ENCODE measurements at places on chromosomes 1 and 21.
A peak's percentile ranks its signal among the peaks of the same experiment; 100 is the strongest.

DNA sequence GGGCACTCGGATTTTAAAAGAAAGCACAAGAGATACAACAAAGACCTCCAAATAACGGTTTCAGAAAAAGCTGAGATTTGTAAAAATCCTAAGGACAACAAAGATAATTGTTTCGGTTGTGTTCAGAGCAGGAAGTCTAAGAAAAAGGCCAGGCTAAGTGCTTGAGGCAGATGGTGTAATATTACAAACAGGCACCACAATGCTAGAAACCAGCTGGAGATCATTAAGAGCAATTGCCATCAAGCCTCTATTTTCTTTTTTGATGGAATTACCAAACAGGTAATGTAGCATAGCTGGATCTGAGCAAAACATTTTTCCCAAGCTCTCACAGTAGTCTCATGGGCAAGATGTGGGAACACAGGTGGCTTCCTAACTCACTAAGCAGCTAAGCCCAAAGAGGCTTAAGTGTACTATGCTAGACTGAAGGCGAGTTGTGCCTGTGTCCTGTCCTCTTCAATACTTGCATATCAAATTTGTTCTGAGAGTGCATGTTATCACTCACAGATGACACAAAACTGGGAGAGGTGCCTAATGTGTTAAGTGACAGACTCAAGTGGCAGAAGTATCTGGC is 161.6 kb downstream of the GLUL start:
- peak; percentile 28 for DNase-seq

GRCh38 chr1:116540088-116540487 is 30.7 kb downstream of the CD58 start:
- DNase-seq = no peak

DNA sequence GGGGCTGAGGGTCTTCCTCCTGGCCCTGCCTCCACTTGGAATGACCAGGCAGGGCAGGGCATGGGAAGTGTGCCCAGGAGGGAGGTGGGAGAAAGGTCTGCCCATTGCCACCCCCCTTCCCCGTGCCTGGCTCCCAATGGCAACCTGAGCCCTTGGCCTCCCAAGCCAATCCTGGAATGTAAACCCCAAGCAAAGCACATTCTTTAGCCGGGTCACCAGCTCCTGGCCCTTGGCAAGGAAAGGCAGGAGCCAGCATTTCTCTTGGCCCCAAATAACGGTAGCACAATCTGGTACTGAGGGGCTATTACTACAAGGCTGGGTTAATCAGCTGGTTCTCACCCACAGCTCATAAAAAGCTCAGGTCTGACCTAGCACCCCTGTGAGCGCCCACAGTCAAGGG is 6.9 kb upstream of the NUAK2 start:
- peak; percentile 54 for DNase-seq

DNA sequence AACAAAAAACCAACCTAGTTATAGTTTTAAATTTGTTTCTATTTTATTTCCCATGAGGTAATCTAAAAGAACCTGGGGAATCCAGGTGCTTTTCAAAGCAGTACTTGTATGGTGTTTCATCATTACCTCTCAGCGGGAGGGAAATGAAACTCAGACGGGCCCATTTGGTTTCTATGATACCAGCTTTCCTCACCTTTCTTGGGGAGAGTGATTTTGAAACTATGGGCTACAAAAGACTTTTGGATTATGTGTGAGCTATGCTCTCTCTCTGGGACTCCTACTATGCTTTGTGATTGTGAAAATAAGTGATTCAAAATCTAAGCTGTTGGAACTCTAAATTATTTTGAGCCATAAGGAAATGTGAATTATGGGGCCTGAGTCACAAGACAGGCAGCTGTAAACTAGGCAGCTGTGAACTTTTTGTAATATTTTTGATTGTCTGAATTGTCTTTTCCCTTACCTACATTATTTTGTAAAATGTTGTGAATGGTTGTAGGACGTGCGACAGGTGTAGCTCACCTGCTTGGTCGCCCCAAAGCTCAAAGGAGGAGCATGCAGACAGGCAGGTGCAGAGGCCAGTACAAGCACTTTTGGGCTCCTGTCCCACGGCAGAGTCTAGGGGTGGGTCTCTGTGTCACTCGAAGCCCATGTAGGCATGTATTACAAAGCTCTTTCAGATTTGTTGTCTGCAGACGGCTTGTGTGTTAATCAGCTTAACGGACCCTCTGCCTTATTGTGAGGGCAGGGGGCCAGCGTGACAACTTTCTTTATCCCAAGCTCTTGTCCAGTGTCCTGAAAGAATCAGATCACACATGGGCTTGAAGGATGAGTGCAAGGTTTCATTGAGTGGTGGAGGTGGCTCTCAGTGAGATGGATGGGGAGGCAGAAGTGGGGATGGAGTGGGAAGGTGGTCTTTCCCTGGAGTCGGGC is 64.8 kb upstream of the BACH1 start:
- no peak for DNase-seq

- no peak for DNase-seq
These were observed 119.1 kb upstream of the JUN start for GRCh38 chr1:58902830-58903513.

DNA sequence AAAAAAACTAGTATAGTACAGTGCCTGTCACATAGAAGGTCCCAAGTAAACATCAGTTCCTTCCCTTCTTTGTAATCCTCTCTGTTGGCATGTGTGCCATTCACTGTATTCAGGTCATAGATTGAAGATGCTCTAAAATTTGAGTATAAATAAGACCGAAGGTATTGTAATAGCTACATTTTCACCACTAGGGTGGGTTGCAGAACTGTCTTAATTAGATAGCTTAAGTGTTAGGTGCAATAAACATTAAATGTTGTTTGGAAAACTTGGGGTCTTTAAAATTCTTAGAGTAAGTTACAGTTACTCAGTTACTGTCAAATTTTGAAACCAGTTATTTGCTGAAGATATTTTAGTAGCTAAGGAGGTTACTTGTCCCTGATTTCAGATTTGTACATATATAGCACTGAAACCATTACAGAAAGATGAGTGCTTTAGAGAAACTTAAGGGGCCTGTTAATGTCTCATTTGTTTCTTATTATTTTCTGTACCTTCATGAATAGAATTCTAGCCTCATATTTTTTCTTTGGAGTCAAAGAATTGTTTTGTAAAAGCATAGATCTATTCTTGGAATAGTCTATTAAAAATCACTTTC is 24.3 kb downstream of the PER3 start:
- peak; percentile 37 for DNase-seq

DNA sequence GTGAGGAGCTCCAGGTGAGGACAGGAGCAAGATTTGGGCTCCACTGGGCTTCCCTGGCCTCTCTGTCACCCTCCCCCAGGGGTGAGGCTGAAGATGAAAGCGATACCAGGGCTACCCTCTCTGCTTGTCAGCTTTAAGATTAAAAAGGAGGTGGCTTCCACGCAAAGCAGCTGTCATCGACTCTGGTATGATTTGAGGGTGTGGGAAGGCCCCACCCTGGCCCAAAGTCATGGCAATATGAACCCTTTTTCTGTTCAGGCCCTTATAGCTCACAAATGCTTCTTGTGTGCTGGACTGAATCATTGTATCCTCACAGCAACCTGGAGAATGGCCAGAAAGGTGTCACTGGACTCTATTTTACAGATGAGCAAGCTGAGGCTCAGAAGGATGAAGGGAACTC is 41.6 kb downstream of the NUAK2 start:
- no peak for DNase-seq

DNA sequence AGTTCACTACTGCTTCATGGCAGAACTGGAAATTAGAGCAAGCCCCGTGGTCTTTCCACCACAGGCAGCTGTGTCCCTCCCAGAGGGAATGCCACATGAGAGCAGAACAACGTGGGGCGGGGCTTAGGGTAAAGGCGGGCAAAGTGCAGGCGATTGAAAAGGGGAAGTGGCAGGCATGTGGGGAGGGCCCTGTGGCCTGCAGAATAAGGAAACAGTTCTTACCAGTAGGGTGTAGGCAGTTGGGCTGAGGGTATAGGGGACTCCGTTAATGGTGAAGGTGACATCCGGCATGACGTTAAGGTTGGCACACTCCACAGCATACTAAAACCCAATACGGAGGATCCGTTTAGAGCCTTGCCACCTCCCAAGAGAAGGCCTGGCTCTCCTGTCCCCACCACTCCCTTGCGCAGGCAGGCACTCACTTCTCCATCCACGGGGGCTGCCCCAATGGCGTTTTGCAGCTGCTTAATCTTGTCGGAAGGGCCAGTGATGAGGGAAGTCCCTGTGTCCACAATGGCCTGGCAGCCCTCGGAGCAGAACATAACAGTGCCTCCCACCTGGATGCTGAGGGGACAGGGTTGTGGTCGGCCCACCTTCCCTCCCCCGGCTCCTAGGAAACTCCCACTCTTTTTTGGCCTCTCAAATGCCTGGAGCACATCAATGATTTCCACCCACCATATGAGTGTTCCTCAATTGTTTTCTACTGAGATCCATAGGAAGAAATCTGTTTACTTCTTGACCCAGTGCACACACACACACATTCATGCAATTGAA is 9.1 kb upstream of the RAB7B start:
- DNase-seq = no peak

GRCh38 chr1:29550119-29550841 is 314.0 kb downstream of the PTPRU start:
- DNase-seq = no peak

DNA sequence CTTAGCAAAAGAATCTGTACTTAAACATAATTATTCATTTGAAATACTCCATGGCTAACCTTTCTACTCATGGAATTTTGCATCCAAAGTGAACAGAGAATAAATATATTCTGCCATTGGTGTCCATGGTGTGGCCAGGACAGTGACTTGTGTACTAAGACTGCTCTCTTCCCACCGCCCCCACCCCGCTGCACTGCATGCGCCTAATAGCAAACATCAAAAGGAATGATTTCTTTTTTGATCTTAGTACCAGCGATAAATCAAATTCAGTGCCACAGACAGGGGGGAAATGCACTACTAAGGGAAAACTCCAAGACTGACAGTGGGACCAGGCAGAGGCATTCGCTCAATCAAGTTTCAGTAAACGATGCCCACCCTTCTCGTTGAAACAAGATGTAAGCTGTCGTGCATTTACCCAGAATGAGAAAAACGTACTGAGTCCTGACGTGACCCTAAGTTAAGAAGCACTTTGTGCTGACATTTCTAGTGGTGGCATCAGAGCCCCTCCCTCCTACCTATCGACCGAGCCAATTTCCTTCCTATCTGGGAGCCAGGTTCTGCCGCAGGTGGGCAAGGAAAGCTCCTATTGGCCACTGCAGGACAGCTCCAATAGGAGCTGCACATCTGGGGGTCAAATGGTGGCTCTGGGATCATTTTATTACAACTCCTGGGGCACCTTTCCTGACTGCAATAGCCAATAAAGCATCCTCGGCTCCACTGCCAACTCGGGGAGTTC is 12.5 kb downstream of the ESRRG start:
- no peak for DNase-seq

GRCh38 chr1:68213843-68214242 is 18.5 kb downstream of the WLS start:
- DNase-seq = no peak

DNA sequence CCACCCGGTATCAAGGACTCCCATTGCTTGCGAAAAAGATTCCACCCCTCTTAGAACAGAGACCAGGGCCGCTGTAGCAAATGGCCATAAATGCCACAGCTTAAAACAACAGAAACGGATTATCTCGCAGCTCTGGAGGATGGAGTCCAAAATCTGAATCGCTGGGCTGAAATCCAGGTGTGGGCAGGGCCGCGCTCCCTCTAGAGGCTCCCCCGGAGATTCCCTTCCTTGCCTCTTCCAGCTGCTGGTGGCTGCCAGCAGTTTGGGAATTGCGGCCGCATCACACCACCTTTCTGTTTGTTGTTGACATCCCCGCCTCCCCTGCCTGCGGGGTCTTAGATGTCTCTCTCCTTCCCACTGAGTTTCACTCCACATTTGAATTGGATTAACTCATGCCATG is 15.6 kb downstream of the PDE9A start:
- DNase-seq = no peak

DNA sequence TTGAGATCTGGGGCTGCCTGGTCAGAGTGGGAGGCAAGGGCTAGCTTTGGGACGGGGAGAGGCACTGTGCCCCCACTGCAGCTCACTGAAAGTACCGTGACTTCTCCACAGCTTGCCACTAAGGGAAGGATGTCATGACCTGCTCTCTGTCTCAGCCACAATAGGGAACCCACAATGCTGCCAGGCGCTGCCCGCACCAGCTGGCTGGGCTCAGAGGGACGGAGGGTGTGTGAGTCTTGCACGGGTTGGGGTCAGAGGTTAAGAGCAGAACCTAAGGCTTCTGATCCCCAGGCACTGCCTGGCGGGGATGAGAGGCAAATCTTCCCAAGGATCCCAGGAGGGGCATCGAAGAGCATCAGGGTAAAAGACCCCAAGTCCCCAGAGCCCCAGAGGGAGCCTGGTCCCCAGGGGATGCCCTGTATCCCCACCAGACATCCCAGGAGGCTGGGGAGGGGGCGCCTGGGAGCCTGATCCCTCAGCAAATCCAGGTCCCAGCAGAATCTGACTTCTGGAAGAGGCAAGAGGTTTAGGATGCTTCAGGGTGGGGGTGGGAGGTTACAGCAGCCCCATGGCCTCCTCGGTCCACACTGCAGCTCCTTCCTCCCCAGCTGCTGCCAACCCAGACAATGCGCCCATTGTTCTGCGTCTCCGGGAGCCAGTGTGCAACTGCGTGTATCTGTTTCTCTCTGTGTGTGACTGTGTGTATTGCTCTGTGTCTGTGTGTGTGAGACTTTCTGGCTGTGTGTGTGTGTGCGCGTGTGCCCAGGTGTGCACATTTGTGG is 2.0 kb upstream of the MARCKSL1 start:
- no peak for DNase-seq

GRCh38 chr1:58922302-58923089 is 138.6 kb upstream of the JUN start:
- DNase-seq = no peak

- no peak for DNase-seq
These were observed 12.2 kb upstream of the PGLYRP3 start for GRCh38 chr1:153324912-153325311.

DNA sequence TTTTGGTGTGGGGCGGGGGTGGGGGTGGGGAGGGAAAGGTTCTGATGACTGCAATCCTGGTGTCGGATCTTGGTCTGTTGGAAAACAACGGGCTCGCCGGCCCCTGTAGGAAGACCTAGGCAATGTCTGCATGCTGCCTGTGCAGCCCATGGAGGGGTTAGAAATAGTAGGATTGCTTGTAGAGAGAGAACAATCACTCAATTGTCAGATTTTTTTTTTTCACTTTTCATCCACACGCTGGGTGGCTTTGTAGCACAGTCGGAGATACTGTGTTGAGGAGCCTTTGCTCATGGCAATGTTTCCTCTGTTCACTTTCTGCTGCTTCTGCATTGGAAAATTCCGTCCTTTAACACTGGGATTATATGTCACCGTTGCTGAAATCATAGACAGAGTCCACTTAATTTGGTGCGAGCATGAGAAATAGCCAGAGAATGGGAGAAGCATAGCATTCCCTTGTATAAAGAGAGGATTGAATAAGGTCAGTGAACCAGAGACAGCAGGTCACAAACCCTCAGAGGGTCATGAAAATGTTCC is 107.5 kb downstream of the MRPS6 start:
- no peak for DNase-seq

Measured in T47D (cell line).